Tracheal epithelial cell (primary cell): ENCODE measurements at places on chromosomes 3 and 15. TPM values are rescaled to one million over a fixed set of nuclear protein-coding genes. Genes with fewer than 3 reads are reported as not detected.

Gene RAB11A
- total RNA-seq = 280 and 317 TPM in 2 replicates

Gene SEMA5B
- 0.21 and 3.4 TPM in 2 replicates for total RNA-seq

Gene ARPC4
- total RNA-seq = 134 and 339 TPM in 2 replicates

Gene DNAJC13
- total RNA-seq = 33.2 and 33.3 TPM in 2 replicates

Gene DUOX2
- total RNA-seq = 1.3 and 1.9 TPM in 2 replicates

Gene NR1I2
- total RNA-seq = not detected in 2 replicates

Gene SIDT1
- under 0.01 and 0.24 TPM in 2 replicates for total RNA-seq

Gene RYR3
- under 0.01 and 0.21 TPM in 2 replicates for total RNA-seq

Gene ARF4
- total RNA-seq = 68.6 and 130 TPM in 2 replicates

Gene PRR23E
- total RNA-seq = not detected in 2 replicates

Gene CTXND1
- total RNA-seq = not detected in 2 replicates

Gene ULK4
- total RNA-seq = 4.1 and 6.4 TPM in 2 replicates

Gene MDFIC2
- total RNA-seq = not detected in 2 replicates

Gene SEMA3G
- under 0.01 and 1.7 TPM in 2 replicates for total RNA-seq

Gene APOD
- total RNA-seq = 3.1 and 10.4 TPM in 2 replicates

Gene IL17RE
- total RNA-seq = 2.6 and 2.7 TPM in 2 replicates

Gene SLC33A1
- total RNA-seq = 40.5 and 51.6 TPM in 2 replicates

Gene RLBP1
- total RNA-seq = 0.96 TPM in 1 of 2 replicates, not detected in the other

Gene LARP6
- 27.1 and 32.0 TPM in 2 replicates for total RNA-seq

Gene FBXL2
- total RNA-seq = 9.4 and 20.7 TPM in 2 replicates

Gene GOLGA6B
- not detected in 2 replicates for total RNA-seq

Gene XRN1
- total RNA-seq = 18.6 and 18.8 TPM in 2 replicates

Gene KBTBD13
- under 0.01 TPM in 1 of 2 replicates, not detected in the other for total RNA-seq

Gene DET1
- total RNA-seq = 1.7 and 2.3 TPM in 2 replicates

Gene NTRK3
- under 0.01 TPM in 1 of 2 replicates, not detected in the other for total RNA-seq

Gene SOX14
- total RNA-seq = not detected in 2 replicates

Gene HAPLN3
- total RNA-seq = 1.7 and 6.5 TPM in 2 replicates

Gene FAM162A
- total RNA-seq = 15.1 and 22.9 TPM in 2 replicates

Gene SLC12A8
- 20.7 and 28.7 TPM in 2 replicates for total RNA-seq

Gene WDR76
- 3.6 and 7.5 TPM in 2 replicates for total RNA-seq

Gene MASP1
- total RNA-seq = under 0.01 TPM in 1 of 2 replicates, not detected in the other

Gene CATSPER2
- 0.85 and 3.6 TPM in 2 replicates for total RNA-seq

Gene KCNMB2
- not detected in 2 replicates for total RNA-seq

Gene NOX5
- under 0.01 TPM in 1 of 2 replicates, not detected in the other for total RNA-seq

Gene OR5H14
- not detected in 2 replicates for total RNA-seq

Gene CILP
- under 0.01 TPM in 1 of 2 replicates, not detected in the other for total RNA-seq

Gene PLS1
- total RNA-seq = 22.4 and 23.9 TPM in 2 replicates

Gene CXCR6
- not detected in 2 replicates for total RNA-seq

Gene FXR1
- 89.6 and 89.9 TPM in 2 replicates for total RNA-seq

Gene CPLX3
- not detected in 2 replicates for total RNA-seq

Gene PLA2G4E
- total RNA-seq = 0.21 and 0.96 TPM in 2 replicates

Gene SKOR1
- total RNA-seq = not detected in 2 replicates

Gene PYGO1
- 1.4 and 3.6 TPM in 2 replicates for total RNA-seq

Gene TMEM266
- 0.48 and 0.85 TPM in 2 replicates for total RNA-seq

Gene SLC9C1
- total RNA-seq = under 0.01 and 0.43 TPM in 2 replicates

Gene GASK1A
- 0.48 and 2.6 TPM in 2 replicates for total RNA-seq

Gene ACTRT3
- 1.9 and 2.9 TPM in 2 replicates for total RNA-seq

Gene CDC25A
- total RNA-seq = 3.8 and 4.3 TPM in 2 replicates

Gene LNP1
- total RNA-seq = 0.48 and 1.9 TPM in 2 replicates

Gene SLC2A2
- total RNA-seq = under 0.01 TPM in 1 of 2 replicates, not detected in the other

Gene GP9
- total RNA-seq = not detected in 2 replicates

Gene SLC7A14
- under 0.01 TPM in 2 replicates for total RNA-seq

Gene BCHE
- 0.72 and 0.85 TPM in 2 replicates for total RNA-seq

Gene KBTBD12
- total RNA-seq = 0.21 TPM in 1 of 2 replicates, not detected in the other

Gene STIMATE
- total RNA-seq = 16.4 and 19.5 TPM in 2 replicates
